Activated CD4-positive, alpha-beta T cell treated with anti-CD3 and anti-CD28 coated beads, Interleukin-2, Interleukin-6, amounts not matched to agents 100 ng/mL and 50 ng/mL, durations not matched to agents 16 hours and 8 hours (primary cell): ENCODE measurements at places on chromosomes 7 and 10.

- DNase-seq = no peak
These were observed 174.4 kb upstream of the LYZL2 start for GRCh38 chr10:30803892-30804322.

DNA sequence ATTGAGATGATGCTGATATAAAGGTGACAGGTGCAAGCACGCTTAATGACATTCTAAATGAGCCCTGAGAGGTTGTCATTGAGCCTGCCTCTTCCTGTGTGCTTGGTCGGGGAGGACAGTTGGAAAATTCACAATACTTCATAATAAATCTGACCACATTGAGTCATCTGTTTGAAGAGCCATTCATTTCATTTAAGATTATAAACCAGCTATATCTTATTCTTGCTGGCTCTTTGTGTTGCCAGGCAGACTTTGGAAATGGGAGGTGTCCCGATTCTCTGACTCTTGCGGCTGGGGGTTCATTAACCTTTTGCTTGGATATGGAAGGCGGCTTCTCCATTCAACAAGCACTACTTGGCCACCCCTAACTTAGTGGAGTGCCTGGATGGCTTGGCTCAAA, 198.2 kb downstream of the FANK1 start:
- no peak for DNase-seq

GRCh38 chr7:102938679-102939078, 25.9 kb downstream of the LRRC17 start:
- no peak for DNase-seq

- DNase-seq = peak; percentile 8
These were observed 48.0 kb upstream of the DLG5 start for GRCh38 chr10:77974396-77975074.

- no peak for DNase-seq
These were observed 8.3 kb downstream of the ANKRD7 start for GRCh38 chr7:118232837-118233236.

- DNase-seq = no peak
These were observed 45.1 kb downstream of the RELN start for GRCh38 chr7:103944230-103944900.

DNA sequence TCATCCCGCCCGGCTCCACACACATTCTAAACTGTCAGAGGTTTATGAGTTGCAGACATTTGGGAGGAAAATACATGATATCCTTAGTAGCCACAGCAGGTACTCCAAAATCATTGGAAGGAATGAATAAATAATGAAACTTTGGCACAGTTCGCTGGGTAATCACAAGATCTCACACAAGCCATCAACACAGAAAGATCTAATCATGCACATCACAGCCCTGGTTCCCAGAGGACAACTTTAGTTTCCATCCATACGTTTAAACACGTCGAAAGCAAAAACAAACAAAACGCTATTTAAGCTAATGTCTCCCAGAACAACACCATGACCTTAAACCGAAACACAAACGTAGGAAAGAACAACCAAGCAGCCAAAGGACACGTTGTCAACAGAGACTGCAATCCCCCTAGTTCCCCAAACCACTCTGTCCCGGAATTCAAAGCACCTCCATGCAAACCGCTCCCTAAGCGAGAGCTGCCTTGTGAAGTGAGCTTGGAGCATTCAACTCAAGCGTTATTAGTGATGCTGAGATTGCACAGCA, 12.3 kb downstream of the SVIL start:
- no peak for DNase-seq

GRCh38 chr10:112926906-112927688, 22.9 kb upstream of the TCF7L2 start:
- no peak for DNase-seq

GRCh38 chr10:99998889-99999288, 10.9 kb downstream of the DNMBP start:
- no peak for DNase-seq

DNA sequence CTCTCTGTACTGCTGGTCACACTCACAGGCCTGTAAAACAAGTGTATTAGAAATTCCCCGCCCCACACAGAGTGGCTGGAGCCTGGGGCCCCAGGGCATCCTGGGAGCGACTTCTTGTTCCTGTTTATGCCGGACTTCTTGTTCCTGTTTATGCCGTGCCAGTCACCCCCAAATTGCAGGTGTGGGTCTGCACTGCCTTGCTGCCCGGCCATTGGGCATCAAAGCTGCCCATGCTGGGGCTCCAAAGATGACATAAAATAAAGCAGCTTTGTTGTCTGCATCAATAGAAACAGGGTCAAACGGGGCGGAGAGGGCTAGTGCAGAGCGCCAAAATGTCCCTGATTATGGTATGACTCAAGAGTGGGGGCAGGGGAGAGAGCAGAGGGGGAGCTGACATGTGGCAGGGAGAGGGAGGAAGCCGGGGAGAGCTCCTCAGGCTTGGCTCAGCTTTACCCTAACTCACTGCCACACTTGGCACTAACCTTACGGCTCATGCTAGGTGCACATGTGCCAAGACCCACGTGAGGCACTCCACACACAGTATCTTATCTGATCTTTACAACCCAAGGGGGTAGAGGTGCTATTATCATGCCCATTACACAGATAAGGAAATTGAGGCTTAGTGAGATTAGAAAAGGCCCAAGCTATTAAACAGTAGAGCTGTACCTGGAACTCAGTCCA, 98.4 kb downstream of the PIP4K2A start:
- DNase-seq = peak; percentile 53

DNA sequence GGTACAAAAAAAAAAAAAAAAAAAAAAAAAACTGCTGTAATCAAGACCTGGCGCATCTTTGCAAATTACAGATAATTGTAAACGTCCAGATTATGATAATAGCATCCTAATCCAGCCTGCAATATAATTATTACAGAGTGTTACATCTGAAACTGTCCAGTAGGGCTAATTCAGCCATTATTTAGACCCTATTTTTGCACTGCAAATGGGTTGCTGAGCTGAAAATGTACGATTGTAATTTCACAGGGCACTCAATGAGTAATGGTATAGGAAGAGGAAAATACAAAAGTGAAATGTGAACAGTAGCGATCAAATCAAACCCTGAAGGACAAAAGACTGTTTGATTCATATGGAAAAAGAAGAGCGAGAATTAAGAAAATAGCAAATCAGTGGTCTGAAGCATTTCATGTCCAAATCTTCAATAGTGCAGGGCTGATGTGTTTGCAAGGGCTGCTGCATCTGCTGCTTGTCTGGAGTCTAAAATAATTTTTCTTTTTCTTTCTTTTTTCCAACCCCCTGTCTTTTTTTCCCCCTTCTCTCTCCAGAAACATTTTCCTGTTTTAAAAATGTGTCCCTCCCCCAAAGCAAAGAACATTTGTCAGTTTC, 8.9 kb downstream of the DLX6 start:
- DNase-seq = no peak

DNA sequence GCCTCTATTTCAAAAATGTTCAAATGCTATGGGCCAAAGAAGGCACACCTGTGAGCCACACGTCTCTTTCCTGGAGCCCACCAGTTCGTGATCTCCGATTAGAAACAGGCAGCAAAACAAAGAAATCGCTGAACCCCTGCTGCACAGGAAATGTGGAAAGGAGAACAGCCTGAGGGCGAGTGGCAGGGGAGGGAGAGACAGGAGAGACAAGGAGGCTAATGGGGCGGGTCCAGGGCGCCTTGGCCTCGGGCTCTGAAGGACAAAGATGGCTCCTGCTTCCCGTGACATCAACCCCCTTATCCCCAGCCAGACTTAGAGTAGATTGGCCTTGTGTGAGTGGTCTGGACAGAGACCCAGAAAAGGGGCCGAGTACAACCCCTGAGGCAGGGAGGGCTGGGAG, 62.4 kb upstream of the DOCK1 start:
- DNase-seq = no peak

DNA sequence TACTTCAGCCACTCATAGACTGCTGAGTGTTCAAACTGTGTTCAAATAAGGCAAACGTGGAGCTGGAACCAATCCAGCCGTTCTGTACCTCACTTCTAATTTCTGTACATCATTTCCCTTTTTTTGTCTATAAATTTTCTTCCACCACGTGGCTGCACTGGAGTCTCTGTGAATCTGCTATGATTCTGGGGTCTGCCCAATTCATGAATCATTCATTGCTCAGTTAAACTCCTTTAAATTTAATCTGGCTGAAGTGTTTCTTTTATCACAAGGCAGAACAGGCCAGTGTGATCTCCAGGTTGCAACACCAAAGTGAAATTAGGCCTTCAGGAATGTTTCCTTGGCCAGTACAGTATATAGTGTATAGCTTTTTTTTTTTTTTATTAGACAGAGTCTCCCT, 53.5 kb downstream of the DNAJC12 start:
- DNase-seq = no peak

DNA sequence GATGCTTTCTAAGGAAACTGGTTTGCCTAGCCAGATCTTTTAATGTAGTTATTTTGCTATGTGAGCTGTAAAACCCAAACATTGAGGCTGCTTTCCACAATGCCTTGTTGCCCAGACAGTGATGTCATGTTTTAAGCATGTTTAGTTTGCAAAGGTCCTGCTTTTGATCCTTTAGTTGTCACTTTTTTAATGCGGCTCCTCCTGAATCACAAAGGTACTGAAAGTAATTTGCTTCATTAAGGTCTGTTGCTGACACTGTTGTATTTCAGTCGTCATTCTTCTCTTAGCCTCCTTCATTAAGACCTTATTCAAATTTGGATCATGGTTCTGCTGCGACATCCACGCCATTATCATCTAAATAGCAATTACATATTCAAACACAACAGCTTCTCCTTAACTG, 10.6 kb downstream of the RPA3 start:
- DNase-seq = no peak

DNA sequence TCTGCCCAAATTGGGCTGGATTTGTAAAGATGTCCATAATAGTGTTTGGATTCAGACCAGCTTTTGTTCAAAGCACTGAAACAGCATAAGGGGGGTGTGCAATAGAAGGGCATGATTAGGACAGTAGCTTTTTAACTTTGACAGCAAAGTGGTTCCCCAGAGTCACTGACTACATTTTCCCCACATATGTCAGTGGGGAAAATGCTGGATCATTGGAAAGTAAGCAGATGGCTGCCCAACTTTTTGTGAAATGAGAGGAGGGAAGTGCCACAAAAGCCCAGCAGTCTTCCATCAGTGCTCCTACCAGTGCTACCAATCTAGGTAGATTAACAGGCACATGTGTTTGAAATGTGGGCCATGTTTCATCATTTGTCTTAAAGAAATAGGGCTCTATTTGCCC, 162.8 kb downstream of the FZD1 start:
- DNase-seq = no peak

DNA sequence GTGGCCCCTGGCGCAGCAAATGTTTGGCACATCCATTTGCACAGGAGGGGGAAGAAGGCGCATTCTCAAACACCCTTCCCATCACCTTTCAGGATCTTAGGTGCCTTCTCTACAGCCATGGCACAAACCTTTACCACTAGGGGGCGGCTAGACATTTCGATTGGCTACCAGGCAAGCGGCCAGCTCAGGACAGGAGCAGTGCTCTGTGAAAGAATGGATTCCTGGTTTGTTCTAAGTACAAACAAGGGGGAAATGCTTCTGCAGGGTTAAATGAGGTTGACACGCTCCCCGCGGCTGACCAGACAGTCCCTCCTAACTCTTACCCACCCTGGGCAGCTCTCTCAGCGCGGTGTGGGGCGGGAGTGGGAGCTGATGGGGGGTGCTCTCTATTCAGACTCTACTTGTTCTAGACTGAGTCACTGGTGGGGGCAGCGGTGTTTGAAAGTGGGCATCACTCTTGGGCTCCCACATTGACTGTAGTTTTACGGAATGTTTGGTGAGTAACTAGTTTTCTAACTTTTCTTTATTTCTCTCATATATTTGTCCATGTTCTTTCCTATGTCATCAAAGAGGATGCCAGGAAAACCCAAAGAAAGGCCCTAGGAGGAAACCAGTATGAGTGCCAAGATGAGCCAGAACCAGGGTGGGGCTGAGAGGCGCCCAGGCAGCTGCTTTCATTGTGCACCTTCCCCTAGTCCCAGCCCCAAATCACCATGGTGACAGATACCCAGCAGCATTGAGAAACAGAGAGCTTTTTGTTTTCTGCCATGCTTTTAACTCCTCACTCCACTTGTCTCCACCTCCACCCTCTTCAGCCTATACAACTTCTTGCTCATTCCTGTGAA, 61.4 kb upstream of the GPR158 start:
- peak; percentile 78 for DNase-seq

- no peak for DNase-seq
These were observed 2.5 kb upstream of the DDX56 start for GRCh38 chr7:44576228-44576627.

DNA sequence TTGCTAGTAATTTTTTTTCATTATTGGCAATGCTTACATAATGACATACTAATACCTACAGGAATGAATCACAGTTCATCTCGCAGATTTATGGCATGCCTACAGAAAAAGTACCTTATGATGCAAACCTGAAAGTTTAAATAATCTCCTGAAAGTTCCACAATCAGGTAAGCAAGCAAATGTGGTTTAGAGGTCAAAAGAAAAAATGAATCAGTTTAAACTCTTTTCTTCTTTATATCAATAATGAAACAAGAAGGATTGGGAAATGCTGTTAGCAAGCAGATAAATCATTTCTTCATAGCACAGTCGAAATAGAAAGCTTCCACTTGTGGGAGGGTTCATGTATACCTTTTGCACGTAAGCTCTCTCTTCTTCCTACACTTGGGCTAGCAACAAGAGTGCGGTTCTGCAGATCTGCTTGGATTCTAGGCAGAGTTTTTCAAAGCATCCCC, 53.7 kb upstream of the MTPN start:
- peak; percentile 79 for DNase-seq

DNA sequence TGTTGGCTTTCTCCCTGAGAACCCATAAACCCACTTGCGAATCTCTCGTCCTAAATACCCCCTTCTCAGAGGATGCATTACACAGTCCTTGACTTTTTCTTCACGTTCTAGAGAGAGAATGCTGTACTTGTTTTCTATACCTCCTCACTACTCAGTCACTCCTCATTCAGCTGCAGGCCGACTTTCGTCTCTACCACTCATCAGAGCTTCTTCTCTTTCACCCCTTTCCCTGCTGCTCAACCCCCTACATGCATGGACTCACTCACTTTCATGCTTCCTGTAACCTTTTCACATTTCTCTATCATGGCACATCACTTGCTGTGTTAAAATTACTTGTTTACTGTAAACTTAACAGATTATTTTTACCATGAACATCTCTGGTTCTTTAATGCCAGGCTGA, 19.8 kb downstream of the MDFIC start:
- no peak for DNase-seq

DNA sequence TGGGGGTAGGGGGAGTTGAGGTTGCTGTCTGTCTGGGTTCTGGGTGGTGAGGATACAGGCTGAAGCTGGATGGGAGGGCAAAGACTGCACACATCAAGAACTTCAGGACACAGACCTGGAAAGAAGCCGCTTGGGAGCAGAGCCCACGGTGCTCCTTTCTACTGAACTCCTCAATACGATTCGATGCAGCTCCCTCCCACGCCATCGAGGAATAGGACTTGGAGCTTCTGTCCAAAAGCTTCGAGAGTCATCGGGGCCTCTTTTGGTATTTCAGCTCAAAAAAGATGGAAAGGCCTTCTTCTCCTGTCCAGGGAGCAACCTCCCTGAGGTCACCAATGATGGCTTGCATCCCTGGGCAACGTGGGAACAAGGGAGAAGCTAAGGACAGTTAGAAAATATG, 407.1 kb upstream of the MGMT start:
- DNase-seq = no peak
